ENCODE measurements at places on chromosomes 5 and 9.

DNA sequence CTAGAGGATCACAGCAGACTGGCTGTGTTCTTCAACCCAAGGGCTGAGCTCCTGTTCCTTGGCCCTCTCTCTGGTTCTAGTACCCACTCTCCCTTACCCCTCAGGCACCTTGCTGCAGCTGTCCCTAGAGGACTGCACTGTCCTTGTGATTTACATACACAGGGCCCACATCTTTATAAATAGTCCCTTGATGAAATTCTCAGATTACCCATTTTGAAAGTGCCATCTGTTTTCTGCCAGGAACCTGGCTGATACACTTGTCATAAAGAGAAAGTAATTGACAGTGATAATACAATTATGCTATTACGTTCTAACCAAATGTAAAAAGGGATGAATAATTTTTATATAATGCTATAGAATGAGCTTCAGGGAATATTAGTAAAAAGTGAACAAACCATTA, 16.5 kb upstream of the SPARC start:
- no peak for DNase-seq

DNA sequence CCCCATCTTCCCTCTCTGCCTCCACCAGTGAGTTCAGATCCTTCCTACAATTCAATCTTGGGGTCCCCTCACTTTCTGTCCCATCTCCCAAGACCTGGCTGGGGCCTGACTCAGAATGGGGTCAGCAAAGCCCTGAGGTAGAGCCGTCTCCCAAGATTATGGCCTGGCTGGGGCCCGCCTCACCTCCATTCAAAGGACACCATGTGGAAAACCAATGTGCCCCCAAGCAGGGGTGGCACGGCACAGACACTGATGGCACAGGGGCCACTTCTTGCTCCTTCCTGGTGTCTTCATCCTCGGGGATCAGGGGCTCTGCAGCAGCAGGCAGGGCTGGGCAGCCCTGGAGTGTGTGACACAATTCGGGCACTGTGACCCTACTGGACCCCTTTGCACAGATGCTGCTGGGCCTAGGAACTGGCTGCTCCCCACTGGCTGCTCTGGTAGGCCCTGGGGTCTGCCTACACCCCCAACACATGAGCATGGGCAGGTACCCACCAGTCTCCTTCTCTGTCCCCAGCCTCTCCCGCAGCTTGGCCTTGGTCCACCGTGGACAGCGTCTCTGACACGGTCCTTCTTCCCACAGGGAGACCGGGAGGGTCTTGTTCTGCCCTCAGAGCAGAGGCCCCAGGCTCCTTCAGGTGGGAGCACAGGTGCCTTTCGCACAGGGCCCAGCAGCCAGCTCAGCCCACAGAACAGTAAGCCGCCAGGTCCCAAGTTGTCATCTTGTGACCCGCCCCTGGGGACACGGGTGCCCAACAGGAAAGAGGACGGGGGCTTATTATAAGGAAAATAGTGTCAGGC, 89.5 kb downstream of the ADAMTS2 start:
- no peak for DNase-seq

DNA sequence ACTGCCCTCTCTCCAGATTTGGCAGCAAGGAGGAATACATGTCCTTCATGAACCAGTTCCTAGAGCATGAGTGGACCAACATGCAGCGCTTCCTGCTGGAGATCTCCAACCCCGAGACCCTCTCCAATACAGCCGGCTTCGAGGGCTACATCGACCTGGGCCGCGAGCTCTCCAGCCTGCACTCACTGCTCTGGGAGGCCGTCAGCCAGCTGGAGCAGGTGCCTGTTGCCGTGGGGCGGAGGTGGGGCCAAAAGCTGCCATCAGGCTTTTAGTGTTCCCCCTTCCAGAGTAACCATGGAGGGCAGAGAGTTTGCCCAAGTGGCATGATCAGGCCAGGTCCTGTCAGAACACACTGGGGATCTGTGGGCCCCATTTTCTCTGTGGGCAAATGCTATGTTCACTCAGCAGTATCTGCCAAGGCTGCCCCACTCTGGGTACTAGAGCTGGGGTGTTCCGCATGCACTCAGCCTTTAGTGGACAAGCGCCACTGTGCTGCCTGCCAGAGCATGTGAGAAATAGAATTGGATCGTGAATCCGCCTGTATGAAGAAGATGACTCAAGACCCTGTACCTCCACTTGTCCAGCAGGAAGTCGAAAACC, 117.1 kb downstream of the DAB2IP start:
- DNase-seq, result no peak

GRCh38 chr5:54234304-54234933, 76.0 kb downstream of the ARL15 start:
- peak; percentile 23 for DNase-seq

- DNase-seq, result no peak
Observed at GRCh38 chr5:78690253-78690972, 41.8 kb upstream of the LHFPL2 start.
